Central memory CD8-positive, alpha-beta T cell (primary cell): ENCODE measurements at places on chromosomes 6 and 20.

GRCh38 chr6:108598305-108598863, 37.7 kb downstream of the FOXO3 start:
- H3K27me3 ChIP-seq = no peaks in the 10 kb centered on the region
- H3K4me3 ChIP-seq = no peak overlapping the region
- H3K4me1 ChIP-seq = peaks cover 42% of the 10 kb centered on the region
- peaks cover 5% of the 10 kb centered on the region for H3K36me3 ChIP-seq

DNA sequence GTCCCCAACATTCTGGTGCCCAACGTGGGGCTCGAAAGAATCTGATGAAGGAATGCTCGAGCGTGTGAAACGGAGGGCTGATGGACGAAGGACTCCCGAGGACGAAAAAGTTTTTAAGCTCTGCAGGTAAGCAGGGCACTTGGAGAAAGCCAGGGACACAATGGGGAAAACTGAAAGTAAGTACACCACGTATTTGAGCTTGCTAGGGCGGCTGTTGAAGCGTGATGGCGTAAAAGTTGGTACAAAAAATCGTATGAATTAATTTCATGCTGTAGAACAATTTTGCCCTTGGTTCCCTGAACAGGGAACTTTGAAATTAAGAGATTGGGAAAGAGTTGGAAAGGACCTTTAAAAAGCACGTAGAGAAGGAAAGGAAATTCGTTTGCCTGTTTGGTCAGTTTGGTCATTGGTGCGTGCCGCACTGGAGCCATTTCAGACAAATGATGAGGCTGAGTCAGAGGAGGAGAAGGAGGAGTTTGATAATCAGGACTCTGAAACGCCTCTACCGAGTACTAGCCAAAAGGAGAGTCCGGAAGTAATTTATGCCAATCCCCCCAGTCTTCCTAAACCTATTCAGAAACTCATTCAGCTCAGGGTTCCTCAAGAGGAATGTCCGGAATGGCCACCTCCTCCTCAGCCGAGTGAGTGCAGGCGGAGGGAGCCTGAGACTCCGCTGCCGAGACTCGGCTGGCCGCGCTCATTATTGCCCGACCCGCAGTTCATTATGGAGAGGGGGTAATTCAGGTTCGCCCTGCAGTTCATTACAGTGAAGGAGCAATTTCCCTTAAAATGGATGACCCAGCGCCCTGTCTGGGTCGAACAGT, 59.2 kb upstream of the PRSS16 start:
- peak overlapping the region; percentile 75 for H3K27ac ChIP-seq
- peaks cover 1% of the 10 kb centered on the region for H3K36me3 ChIP-seq
- peak; percentile 21 for DNase-seq
- H3K4me3 ChIP-seq = peak overlapping the region; percentile 82
- H3K4me1 ChIP-seq = peaks cover 12% of the 10 kb centered on the region
- H3K27me3 ChIP-seq = no peaks in the 10 kb centered on the region

DNA sequence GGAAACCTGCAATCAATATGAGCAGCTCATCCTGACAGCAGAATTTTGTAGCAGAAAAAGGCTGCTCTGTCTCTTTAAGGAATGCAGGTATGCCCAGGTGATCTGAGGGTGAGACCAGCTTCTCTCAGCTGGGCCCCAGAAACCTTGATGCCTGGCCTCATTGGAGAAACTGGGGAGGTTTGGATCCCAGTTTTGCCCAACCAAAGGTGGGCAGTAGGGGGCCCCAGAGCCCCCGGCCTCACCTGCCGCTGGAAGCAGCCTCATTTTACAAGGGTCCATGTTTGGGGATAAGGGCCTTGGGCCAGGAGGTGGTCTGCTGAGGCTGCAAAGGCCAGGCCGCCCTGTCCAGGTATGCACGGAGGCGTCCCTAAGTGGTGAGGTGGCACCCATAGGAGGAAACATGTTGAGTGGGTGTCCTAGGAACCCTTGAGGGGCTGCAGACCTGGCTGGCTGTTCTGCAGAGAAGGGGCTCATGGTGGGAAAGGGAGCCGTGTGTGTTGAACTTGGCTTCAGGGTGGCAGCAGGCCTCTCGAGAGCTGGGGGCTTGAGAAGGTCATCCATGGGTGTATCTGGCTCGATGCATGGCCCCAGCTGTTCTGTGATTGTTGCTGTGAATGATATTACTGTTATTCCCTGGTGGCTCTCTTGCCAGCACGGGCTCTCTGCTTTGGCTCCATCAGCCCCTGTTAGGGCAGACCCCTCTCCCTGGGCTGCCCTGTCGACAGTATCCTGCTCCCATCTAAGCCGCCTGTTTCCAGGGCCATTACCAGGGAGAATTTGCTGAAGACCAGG, 208.4 kb downstream of the CDH4 start:
- no peak overlapping the region for H3K27ac ChIP-seq
- no peaks in the 10 kb centered on the region for H3K27me3 ChIP-seq
- H3K36me3 ChIP-seq = no peaks in the 10 kb centered on the region
- no peaks in the 10 kb centered on the region for H3K4me1 ChIP-seq
- no peak overlapping the region for H3K4me3 ChIP-seq

- peaks cover 30% of the 10 kb centered on the region for H3K36me3 ChIP-seq
- H3K4me3 ChIP-seq = no peak overlapping the region
- H3K4me1 ChIP-seq = no peaks in the 10 kb centered on the region
Measured at GRCh38 chr20:36523341-36523740, 18.0 kb upstream of the MYL9 start.

DNA sequence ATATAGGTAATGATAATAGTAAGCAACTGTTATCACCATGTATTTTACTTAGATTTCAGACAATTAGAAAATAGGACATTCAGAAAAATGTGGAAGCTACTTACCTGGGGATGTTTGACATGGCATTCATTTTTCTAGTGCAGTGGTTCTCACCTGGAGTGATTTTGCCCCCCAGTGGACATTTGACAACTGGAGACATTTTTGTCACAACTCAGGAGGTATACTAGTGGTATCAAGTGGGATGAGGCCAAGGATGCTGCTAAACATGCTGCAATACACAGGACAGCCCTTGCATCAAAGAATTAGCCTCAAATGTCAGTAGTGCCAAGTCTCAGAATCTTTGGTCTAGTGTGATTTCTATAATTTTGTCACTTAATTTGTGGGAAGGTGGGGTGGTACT, 36.1 kb downstream of the NUS1 start:
- H3K4me3 ChIP-seq = no peak overlapping the region
- no peak overlapping the region for H3K27ac ChIP-seq
- no peaks in the 10 kb centered on the region for H3K4me1 ChIP-seq
- no peaks in the 10 kb centered on the region for H3K27me3 ChIP-seq

DNA sequence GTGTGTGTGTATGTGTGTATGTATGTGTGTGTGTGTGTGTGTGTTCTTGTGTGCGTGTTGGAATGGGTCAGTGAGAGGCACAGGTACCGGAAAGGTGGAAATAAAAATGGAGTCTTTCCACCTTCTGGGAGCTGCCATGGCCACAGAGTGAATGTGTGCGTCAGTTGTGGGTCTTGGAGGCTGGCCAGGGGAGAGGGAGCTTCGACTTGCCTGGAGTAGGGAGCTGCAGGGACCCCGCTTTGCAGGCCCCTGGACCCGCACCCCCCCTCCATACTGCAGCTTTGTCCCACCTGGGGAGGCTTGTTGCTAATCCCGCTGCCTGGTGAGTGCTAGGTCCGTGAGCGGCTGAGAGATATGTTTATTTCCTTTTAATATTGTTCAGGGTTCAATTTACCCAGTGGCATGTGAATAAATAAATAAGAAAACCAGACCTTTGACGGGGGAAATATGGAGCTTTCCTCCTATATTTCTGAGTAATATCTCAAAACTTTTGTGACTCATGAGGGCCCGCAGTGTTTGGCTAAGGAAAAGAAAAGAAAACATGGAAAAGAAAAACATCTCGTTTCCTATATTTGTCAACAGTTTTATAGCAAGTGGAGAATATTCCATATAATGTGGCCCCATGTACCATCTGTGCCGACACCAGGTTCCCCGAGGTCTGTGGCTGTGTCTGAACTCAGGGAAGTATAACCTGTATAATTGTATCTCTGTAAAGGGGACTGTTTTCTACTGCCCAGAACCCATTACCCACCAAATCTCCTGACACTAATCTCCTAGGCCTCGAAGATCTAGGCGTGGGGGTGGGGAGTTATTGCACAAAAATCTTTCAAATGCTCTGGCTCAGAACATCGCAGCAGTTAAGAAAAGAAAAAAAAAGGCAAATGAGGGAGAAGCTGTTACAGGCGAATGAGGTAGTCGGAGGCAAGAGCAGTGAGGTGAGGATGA, 24.6 kb upstream of the CCDC167 start:
- H3K36me3 ChIP-seq = peaks cover 2% of the 10 kb centered on the region
- peaks cover 51% of the 10 kb centered on the region for H3K4me1 ChIP-seq
- no peak overlapping the region for H3K27ac ChIP-seq
- H3K27me3 ChIP-seq = no peaks in the 10 kb centered on the region

GRCh38 chr6:133205304-133205703, 35.9 kb upstream of the EYA4 start:
- H3K36me3 ChIP-seq = no peaks in the 10 kb centered on the region
- no peak overlapping the region for H3K27ac ChIP-seq

GRCh38 chr6:90249034-90249433, 47.6 kb downstream of the BACH2 start:
- H3K36me3 ChIP-seq = peaks cover 7% of the 10 kb centered on the region
- no peak overlapping the region for H3K4me3 ChIP-seq
- H3K4me1 ChIP-seq = peaks cover 5% of the 10 kb centered on the region
- no peak for DNase-seq
- no peak overlapping the region for H3K27ac ChIP-seq
- H3K27me3 ChIP-seq = no peaks in the 10 kb centered on the region

DNA sequence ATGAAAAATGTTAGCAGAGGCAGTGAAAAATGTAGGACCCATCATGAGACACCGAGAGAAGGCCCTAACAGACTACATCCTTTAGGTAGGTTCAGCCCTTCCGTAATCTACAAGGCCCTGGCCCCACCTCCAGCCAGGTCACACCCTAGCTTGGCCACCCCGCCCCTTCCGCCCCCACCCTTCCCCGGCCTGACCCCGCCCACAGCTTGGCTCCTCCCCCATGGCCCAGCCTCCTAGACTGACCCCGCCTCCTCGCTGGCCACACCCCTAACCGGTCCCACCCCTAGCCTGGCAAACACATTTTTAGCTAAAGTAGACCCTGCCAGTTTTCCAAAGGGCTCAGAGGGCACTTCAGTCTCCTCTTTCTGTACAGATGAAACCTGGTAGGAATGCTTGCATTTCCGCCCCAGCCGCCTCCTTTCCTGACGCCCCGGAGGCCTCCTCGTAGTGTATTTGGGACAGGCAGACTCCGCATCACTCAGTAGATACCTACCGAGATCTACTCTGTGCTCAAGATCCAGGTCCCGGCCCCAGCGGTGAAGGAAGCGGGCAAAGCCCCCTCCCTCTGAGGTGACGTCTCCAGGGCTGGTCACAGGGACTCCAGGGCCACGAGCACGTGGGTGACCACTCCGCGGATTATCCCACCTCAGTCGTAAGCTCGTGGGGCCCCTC, 443.5 kb downstream of the PREX1 start:
- H3K27me3 ChIP-seq = peaks cover 66% of the 10 kb centered on the region
- H3K36me3 ChIP-seq = no peaks in the 10 kb centered on the region
- H3K4me3 ChIP-seq = no peak overlapping the region

- H3K4me1 ChIP-seq = no peaks in the 10 kb centered on the region
- peaks cover 8% of the 10 kb centered on the region for H3K36me3 ChIP-seq
- H3K4me3 ChIP-seq = no peak overlapping the region
Measured at GRCh38 chr6:21003780-21004541, 469.7 kb downstream of the CDKAL1 start.

GRCh38 chr6:110950440-110950839, 8.1 kb upstream of the GTF3C6 start:
- H3K27me3 ChIP-seq = peaks cover 16% of the 10 kb centered on the region
- DNase-seq = no peak
- H3K36me3 ChIP-seq = no peaks in the 10 kb centered on the region
- no peak overlapping the region for H3K27ac ChIP-seq
- H3K4me3 ChIP-seq = no peak overlapping the region
